Nephron progenitor cell (in vitro differentiated cells): ENCODE measurements at places on chromosomes 6 and 20.
A peak's percentile ranks its signal among the peaks of the same experiment; 100 is the strongest.

DNA sequence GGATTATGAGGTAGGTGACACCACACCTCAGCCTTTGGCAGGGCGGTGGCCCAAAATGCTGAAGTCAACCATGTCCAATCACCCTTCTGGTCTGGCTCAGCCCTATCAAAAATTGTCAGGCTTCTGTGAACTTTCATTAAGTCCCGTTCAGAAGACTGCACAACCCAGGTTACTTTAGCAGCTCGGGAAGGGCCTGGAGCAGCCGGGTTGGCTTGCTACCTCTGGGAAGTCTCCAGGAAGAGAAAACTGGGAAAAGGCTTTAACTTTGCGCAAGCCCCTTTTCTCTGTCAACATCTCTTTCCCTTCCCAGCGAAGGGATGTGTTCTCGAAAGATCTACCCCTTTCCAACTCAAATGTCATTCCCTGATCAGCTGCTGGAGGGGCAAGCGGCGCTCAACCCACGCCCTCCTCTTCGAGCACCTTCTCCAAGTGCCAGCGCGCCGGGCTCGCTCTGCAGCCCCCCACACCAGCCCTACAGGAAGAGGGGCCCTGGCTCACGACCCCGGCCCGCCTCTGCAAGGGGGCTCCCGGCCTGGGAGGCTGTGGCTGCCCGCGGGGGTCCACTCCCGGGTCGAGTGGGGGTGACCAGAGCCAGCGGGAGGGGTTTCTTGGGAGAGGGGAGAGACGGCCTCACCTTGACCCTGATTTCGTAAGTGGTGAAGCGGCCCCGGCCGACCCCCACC, 573 bp downstream of the SNX3 start:
- H3K4me1 ChIP-seq, result peaks cover 15% of the 10 kb centered on the region
- H3K27me3 ChIP-seq, result peaks cover 8% of the 10 kb centered on the region
- peak overlapping the region; percentile 86 for H3K4me3 ChIP-seq
- peak overlapping the region; percentile 79 for H3K27ac ChIP-seq
- peak; percentile 18 for DNase-seq
- H3K36me3 ChIP-seq, result peaks cover 10% of the 10 kb centered on the region

GRCh38 chr20:48153523-48153922, 368.2 kb upstream of the SULF2 start:
- no peak overlapping the region for H3K27ac ChIP-seq
- peaks cover 18% of the 10 kb centered on the region for H3K27me3 ChIP-seq
- H3K4me1 ChIP-seq, result peaks cover 48% of the 10 kb centered on the region
- H3K36me3 ChIP-seq, result no peaks in the 10 kb centered on the region
- no peak for DNase-seq
- no peak overlapping the region for H3K4me3 ChIP-seq

- peaks cover 7% of the 10 kb centered on the region for H3K4me1 ChIP-seq
- H3K27ac ChIP-seq, result no peak overlapping the region
- H3K36me3 ChIP-seq, result no peaks in the 10 kb centered on the region
- DNase-seq, result no peak
- H3K27me3 ChIP-seq, result no peaks in the 10 kb centered on the region
Observed at GRCh38 chr6:145081677-145082076, 653.6 kb downstream of the EPM2A start.

DNA sequence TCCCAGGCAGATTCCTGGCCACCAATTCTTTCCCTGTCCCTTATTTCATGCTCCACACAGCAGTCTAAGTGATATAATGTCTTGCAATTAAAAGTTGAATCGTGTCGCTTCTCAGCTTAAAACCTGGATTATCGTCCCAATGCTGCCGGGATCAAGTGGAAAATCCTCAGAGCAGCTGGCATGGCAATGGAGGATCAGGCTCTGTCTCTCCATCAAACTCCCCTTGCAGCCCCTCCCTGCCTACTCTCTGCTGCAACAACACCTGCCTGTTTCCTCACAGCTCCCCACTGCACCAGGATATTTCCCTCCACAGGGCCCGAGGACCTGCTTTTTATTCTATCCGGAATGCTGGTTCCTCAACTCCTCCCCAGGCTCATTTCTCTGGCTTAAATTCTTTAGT, 277.1 kb downstream of the SYNE1 start:
- H3K36me3 ChIP-seq, result no peaks in the 10 kb centered on the region
- H3K27me3 ChIP-seq, result peaks cover 10% of the 10 kb centered on the region
- no peak overlapping the region for H3K27ac ChIP-seq
- DNase-seq, result no peak
- H3K4me1 ChIP-seq, result peaks cover 13% of the 10 kb centered on the region
- H3K4me3 ChIP-seq, result no peak overlapping the region

DNA sequence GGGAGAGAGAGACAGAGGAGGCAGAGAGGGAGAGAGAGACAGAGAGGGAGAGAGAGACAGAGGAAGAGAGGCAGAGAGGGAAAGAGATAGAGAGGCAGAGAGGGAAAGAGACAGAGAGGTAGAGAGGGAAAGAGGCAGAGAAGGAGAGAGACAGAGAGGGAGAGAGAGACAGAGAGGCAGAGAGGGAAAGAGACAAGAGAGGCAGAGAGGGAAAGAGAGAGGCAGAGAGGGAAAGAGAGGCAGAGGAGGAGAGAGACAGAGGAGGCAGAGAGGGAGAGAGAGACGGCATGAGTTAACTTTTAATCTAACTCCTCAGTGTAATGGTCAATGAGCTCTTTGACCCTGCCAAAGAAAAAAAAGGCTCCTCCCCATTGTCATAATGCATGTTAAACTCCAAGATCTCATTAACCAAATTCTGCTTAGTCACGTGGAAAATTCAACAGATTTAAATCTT, 7.1 kb downstream of the ELOVL2 start:
- no peak for DNase-seq
- no peak overlapping the region for H3K27ac ChIP-seq
- no peak overlapping the region for H3K4me3 ChIP-seq
- H3K36me3 ChIP-seq, result no peaks in the 10 kb centered on the region
- H3K4me1 ChIP-seq, result peaks cover 7% of the 10 kb centered on the region

DNA sequence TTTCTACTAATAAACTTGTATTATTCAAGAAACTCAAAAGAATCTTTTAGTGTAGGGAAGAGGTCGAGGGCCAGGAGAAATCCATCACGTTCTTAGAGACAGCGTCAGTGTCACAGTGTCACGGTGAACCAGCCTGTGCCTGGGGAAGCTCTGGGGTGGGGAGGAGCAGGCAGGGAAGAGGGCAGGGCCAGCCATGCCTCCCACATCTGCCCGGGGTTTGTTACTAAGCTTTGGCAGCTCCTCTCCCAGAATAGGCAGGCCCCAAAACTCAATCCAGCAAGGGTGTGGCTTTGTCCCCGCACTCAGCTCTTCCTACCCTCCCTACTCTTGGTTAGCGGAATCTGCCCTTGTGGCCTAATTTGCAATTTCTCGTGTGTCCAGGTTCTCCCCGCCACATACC, 72.9 kb downstream of the TCP11 start:
- no peak for DNase-seq
- peaks cover 16% of the 10 kb centered on the region for H3K4me1 ChIP-seq
- H3K27ac ChIP-seq, result peak overlapping the region; percentile 64
- H3K36me3 ChIP-seq, result peaks cover 8% of the 10 kb centered on the region
- H3K27me3 ChIP-seq, result peaks cover 8% of the 10 kb centered on the region

GRCh38 chr20:24289737-24290481, 179.5 kb upstream of the SYNDIG1 start:
- no peak overlapping the region for H3K4me3 ChIP-seq
- H3K36me3 ChIP-seq, result no peaks in the 10 kb centered on the region
- H3K4me1 ChIP-seq, result no peaks in the 10 kb centered on the region

GRCh38 chr6:68368845-68369244, 266.2 kb upstream of the ADGRB3 start:
- no peaks in the 10 kb centered on the region for H3K4me1 ChIP-seq
- DNase-seq, result no peak
- H3K36me3 ChIP-seq, result no peaks in the 10 kb centered on the region
- H3K27me3 ChIP-seq, result peaks cover 3% of the 10 kb centered on the region
- no peak overlapping the region for H3K4me3 ChIP-seq

DNA sequence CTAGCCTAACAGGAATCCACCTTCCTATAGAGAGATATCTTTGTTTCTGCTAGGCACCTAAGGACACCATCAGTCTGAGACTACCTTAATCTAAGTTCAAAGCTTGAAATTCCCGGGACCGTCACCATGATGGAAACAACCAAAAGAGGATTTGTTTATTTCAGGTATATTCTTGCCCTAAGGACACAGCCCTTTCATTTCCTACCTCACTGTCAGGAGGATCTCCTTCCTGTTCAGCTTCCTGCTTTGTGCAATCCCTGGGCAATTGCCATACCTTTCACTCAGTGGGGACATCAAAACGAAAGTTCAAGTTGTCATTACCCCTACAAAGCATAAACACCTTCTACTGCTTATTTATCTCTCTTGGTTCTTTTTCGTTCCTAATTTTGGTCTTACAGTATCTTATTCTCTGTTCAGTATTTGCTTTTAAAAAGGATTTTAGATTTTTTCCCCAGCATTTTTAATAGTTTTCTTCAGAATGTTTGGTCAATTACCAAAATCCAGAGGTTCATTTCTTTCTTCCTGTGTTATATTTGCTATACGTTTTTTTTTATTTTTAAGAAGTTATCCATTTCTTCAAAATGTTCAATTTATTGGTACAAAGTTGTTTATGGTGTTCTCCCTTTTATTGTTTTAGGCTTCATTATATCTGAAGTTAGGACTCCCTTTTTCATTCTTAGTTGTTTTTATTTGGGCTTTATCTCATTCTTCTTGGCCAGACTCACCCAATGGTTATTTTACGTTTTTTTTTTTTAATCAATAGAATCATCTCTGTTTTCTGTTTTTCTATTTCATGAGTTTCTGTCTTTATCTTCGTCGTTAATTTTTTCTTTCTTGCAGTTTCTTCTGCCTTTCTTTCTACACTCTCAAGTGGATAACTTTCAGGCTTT, 13.0 kb upstream of the TBPL1 start:
- no peak for DNase-seq
- no peaks in the 10 kb centered on the region for H3K4me1 ChIP-seq
- no peak overlapping the region for H3K27ac ChIP-seq
- H3K27me3 ChIP-seq, result no peaks in the 10 kb centered on the region

GRCh38 chr6:158475344-158476302, 84.3 kb upstream of the TMEM181 start:
- peaks cover 3% of the 10 kb centered on the region for H3K27me3 ChIP-seq
- no peak for DNase-seq
- H3K4me1 ChIP-seq, result peaks cover 46% of the 10 kb centered on the region
- no peak overlapping the region for H3K4me3 ChIP-seq

GRCh38 chr6:50815436-50816114, 3.1 kb upstream of the TFAP2B start:
- no peaks in the 10 kb centered on the region for H3K4me1 ChIP-seq
- H3K36me3 ChIP-seq, result no peaks in the 10 kb centered on the region
- H3K27ac ChIP-seq, result no peak overlapping the region
- peaks cover 88% of the 10 kb centered on the region for H3K27me3 ChIP-seq
- H3K4me3 ChIP-seq, result peak overlapping the region; percentile 76

DNA sequence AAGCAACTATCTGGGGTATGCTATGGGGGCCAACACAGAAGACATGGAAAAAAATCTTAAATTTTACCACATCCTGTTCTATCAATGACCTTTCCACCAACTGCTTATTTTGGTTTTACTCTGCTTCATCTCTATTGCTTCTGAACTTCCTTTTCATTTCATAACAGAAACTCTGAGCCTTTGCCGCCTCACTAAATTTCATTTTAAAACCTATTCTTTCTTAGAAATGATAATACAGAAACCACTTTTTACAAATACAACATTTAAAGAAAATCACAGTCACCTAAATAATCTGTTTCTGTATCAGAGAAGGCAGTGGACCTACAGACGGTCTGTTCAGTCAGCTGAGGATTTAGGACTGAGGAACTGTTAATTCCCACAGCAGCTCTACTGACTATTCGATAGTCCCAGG, 117.5 kb downstream of the KCNQ5 start:
- no peaks in the 10 kb centered on the region for H3K27me3 ChIP-seq
- H3K4me1 ChIP-seq, result no peaks in the 10 kb centered on the region
- DNase-seq, result no peak
- no peak overlapping the region for H3K27ac ChIP-seq
- H3K4me3 ChIP-seq, result no peak overlapping the region

- no peak for DNase-seq
- H3K36me3 ChIP-seq, result no peaks in the 10 kb centered on the region
- no peak overlapping the region for H3K4me3 ChIP-seq
- peaks cover 30% of the 10 kb centered on the region for H3K27me3 ChIP-seq
- H3K27ac ChIP-seq, result no peak overlapping the region
Observed at GRCh38 chr6:25675167-25675566, 23.2 kb downstream of the SCGN start.

GRCh38 chr20:19749618-19750071, 8.4 kb upstream of the RIN2 start:
- no peak overlapping the region for H3K27ac ChIP-seq
- H3K27me3 ChIP-seq, result no peaks in the 10 kb centered on the region
- no peak overlapping the region for H3K4me3 ChIP-seq
- H3K4me1 ChIP-seq, result peaks cover 32% of the 10 kb centered on the region
- H3K36me3 ChIP-seq, result peaks cover 1% of the 10 kb centered on the region

DNA sequence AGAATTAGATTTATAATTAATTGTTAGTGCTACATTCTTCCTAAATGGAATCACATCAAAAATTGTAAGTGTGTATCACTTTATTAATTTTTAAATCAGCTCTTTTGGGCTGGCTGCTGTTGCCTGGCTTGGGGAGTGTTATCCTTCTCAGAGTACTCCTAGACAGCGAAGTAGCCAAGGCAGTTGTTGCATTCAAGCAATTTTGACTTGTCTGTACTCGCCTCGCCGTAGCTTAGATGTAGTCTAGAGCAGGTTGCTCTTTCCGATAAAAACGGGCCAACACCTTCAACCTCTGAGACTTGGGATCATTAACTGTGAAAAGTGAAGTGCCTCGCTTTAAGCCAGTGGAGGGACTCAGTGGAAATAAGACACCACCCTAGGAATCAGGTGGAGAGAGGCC, 151.3 kb downstream of the FARS2 start:
- peaks cover 22% of the 10 kb centered on the region for H3K4me1 ChIP-seq
- no peak overlapping the region for H3K4me3 ChIP-seq
- H3K36me3 ChIP-seq, result peaks cover 32% of the 10 kb centered on the region
- no peak overlapping the region for H3K27ac ChIP-seq
- DNase-seq, result no peak

GRCh38 chr6:64874776-64875175, 832.2 kb downstream of the EYS start:
- H3K36me3 ChIP-seq, result no peaks in the 10 kb centered on the region
- peaks cover 2% of the 10 kb centered on the region for H3K27me3 ChIP-seq
- H3K4me1 ChIP-seq, result no peaks in the 10 kb centered on the region
- H3K27ac ChIP-seq, result no peak overlapping the region
- no peak overlapping the region for H3K4me3 ChIP-seq
